ENCODE measurements at places on chromosomes 2 and 18. TPM values are rescaled to one million over a fixed set of nuclear protein-coding genes. Genes with fewer than 3 reads are reported as not detected.

Gene NT5C1B
- total RNA-seq: not detected

DNA sequence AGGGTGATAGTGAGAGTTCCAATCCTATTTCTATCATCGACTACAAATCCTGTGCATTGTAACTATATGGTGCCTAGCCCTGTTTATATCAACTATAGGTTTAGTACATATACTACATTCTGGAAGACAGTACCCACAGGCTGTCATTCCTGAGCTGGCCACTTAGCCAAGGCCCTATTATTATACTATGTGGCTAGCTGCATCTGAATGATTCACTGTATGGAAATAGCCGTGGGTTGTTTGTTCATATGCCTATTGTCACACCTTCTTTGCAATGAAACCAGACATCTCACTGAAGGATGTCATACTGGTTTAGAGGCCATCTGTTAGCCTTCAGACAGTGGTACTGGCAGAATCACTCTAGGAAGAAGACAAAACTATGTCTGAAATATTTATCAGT, 62.3 kb upstream of the FSIP2 start:
- no peak for DNase-seq

DNA sequence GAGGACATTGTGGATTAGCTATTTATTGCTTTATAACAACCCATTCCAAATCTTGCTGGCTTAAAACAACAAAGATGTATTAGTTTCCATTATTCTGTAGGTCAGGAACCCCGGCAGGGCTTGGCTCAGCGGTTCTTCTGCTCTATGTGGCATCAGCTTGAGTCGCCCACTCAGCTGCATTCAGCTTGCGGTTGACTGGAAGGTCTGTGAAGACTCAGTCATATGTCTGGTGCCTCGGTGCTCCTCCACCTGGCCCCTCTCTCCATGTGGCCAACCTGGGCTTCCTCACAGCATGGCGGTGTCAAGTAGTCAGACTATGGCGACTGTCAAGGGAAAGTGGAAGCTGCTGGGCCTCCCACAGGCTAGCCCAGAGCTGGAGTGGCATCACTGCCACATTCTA, 48.6 kb downstream of the EMILIN2 start:
- no peak for DNase-seq

DNA sequence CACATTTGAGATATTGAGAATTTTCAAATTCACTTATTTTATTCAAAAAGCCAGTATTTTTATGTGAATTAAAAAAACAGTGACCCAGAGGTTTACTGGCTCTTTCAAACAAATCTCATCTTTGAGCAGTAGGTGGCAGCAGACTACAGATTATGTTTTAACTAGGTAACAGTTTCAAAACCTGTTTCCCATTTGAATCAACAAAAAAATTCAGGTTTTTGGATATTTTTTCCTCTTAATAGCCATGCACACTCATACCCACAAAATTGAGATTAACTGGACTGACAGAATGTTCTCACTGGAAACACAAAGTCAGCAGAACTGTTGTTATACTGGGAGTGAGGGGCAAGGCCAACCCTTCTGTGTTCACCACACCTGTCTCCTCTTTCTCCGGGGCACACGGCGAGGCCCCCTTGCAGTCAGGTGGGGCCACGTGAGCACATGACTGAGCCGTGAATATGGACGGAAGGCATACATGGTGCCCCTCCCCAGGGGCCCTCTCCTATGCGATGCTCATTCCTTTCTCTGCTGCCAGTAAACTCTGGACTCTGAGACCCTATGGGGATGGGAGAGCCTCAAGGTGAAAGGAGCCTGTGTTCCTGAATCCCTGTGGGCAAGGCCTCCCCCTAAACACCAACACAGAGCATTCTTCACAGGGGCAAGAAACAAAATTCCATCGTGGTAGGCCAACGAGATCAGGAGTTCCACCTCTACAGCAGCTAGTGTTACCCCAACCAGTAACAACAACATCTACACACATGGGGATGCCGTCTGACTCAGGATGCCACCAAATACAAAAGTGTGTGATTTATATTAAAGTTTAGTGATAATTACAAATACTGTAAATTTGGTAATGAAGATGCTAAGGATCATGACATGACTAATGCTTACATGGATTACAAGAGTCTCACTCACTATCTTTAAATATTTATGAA, 80.4 kb downstream of the LPIN2 start:
- DNase-seq: no peak

GRCh38 chr2:23824777-23825212, 102.1 kb downstream of the ATAD2B start:
- no peak for DNase-seq

DNA sequence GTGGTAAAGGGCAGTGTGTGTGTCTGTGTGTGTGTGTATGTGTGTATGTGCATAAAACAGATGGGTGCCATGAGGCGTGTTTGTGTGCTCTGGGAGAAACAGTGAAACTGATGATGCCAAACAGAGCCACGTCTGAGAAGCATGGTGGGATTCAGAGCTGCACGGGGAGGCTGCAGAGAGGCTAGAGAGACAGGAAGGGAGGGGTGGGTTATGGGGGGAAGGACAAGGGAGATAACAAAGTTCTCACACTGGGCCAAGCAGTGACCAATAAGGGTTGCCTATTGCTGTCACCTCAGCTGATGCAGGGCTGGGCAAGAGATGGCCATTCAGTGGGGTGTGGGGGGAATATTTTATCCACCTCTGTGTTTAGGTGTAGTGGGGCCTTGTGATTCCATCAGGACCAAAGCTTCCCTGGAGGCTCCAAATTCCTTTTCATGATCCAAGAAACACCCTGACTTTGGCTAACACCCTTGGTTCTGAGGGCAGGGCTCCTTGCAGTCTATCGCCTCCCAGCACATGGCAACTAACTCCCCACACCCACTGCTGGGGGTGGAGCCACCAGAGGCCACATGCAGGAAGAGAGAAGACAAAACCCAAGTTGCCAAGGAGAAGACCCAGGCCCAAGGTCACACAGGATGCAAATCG, 54.2 kb upstream of the POMC start:
- DNase-seq: no peak
